Psoas muscle (tissue), 8 donors: ENCODE measurements at places on chromosomes 1 and 21. TPM values are rescaled to one million over a fixed set of nuclear protein-coding genes. Genes with fewer than 3 reads are reported as not detected.

DNA sequence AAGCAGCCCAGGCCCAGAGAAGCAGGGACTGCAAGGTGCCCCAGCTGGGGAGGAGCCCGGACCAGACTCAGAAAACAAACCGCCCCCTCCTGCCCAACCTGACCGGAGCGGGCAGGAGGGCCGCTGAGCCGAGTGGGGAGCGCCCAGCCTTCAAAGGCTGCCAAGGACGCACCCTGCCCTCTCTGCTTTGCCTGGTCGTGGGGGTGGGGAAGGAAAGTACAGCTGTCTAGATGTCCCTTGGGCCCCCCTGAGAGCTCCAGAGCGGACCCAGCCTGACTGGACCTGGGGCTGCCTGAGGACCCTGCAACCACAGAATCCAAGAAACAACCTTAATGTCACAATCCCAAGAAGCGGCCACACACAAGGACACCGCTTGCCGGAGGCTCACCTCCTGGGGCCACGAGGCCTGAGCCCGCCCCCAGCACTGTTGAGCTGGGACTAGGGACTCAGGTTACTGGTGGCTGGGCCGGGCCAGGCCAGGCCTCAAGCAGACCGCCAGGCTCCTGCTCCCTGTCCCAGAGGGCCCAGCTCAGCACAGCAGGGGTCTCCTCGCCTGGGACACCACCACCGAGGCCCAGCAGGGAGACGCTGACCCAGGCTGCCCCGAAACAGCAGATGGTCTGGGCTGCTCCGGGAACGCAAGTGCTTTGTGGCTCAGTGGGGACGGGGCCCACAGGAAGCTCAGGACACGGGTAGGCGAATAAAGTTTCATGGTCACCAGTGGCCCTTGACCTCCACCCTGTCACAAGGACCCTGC is 1.4 kb downstream of the DVL1 start:
- DNase-seq = peak; percentile 62

DNA sequence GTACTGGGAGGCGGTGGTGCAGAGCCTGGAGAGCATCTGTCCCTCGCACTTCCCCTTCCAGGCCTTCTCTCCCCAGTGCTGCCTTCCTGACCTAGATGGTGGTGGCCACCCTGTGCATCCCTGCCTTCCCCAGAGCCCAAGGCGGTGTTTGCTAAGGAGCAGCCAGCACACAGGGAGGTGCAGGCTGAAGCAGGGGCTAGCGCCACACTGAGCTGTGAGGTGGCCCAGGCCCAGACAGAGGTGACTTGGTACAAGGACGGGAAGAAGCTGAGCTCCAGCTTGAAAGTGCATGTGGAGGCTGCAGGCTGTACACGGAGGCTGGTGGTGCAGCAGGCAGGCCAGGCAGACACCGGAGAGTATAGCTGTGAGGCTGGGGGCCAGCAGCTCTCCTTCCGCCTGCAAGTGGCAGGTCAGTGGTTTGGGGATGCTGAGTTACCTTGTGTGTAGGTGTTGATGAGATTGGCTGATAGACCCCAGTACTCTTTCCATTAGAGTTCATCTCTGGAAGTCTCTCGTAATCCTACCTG is 51.6 kb downstream of the OBSCN start:
- no peak for DNase-seq

DNA sequence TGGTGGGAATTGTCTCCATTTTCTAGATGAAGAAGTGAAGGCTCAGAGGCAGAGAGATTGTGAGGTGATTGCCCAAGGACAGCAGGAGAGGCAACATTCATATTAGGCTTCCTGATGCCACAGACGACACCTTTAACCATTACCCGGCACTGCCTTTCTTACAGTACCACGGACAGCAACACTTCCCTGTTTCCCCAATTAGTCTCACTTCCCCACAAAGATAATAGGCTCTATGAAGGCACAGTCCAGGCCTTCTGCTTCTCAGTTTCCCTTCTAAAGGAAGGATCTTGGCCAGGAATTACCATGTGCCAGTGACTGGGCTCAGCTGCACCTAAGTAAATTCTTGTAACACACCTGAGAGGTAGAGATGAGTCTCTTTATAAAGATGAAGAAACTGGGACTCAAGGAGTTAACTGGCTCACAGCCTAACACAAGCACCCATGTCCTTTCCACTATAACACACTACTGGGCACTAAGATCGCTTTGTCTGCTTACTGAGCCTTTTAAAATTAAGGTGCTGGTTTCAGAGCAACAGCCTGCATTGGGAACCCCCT is 9.6 kb downstream of the IGSF9 start:
- no peak for DNase-seq

PINK1 gene
- 416 TPM for total RNA-seq

TRIM67 gene
- not detected for total RNA-seq

VTCN1 gene
- total RNA-seq = not detected

SIM2 gene
- total RNA-seq = 0.08 TPM

PACC1 gene
- 2.0 TPM for total RNA-seq

OR6K2 gene
- not detected for total RNA-seq

FOXJ3 gene
- total RNA-seq = 48.0 TPM

MIXL1 gene
- not detected for total RNA-seq
